Osteoblast (primary cell): ENCODE measurements at places on chromosomes 5 and 9. TPM values are rescaled to one million over a fixed set of nuclear protein-coding genes. Genes with fewer than 3 reads are reported as not detected.

GRCh38 chr5:115671939-115672338 lies 46.1 kb upstream of the TMED7 start:
- H3K36me3 ChIP-seq: no peaks in the 10 kb centered on the region
- no peaks in the 10 kb centered on the region for H3K27me3 ChIP-seq
- H3K4me3 ChIP-seq: no peak overlapping the region
- no peak for DNase-seq

GRCh38 chr5:157464519-157465171 lies 4.6 kb downstream of the NIPAL4 start:
- H3K27me3 ChIP-seq: peaks cover 10% of the 10 kb centered on the region
- H3K4me1 ChIP-seq: peaks cover 19% of the 10 kb centered on the region
- DNase-seq: peak; percentile 86
- H3K36me3 ChIP-seq: no peaks in the 10 kb centered on the region
- H3K4me3 ChIP-seq: no peak overlapping the region
- no peak overlapping the region for H3K27ac ChIP-seq

DNA sequence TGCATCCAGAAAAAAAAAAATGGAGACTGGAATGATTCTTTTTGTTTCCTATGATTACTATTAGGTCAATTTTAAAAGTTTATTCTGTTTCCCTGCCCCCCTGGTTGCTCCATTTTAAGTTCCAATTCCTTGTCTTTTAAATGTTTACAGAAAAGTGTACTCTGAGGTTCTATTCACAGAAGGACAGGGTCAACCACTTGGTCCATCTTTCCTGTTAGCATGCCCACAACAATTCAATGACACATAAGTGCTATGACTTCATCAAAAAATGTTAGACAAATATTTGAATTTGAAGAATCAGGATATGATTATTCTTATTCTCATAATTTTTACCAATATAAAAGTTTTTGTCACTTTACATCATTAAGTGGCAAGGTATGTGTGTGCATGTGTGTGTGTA lies 123.7 kb downstream of the PDE4D start:
- H3K4me1 ChIP-seq: peaks cover 14% of the 10 kb centered on the region
- H3K27me3 ChIP-seq: peaks cover 26% of the 10 kb centered on the region
- DNase-seq: peak; percentile 47
- no peak overlapping the region for H3K4me3 ChIP-seq
- no peaks in the 10 kb centered on the region for H3K36me3 ChIP-seq
- H3K27ac ChIP-seq: no peak overlapping the region

GRCh38 chr5:168768172-168768571 lies 189.0 kb upstream of the PANK3 start:
- no peaks in the 10 kb centered on the region for H3K27me3 ChIP-seq
- H3K27ac ChIP-seq: no peak overlapping the region

DNA sequence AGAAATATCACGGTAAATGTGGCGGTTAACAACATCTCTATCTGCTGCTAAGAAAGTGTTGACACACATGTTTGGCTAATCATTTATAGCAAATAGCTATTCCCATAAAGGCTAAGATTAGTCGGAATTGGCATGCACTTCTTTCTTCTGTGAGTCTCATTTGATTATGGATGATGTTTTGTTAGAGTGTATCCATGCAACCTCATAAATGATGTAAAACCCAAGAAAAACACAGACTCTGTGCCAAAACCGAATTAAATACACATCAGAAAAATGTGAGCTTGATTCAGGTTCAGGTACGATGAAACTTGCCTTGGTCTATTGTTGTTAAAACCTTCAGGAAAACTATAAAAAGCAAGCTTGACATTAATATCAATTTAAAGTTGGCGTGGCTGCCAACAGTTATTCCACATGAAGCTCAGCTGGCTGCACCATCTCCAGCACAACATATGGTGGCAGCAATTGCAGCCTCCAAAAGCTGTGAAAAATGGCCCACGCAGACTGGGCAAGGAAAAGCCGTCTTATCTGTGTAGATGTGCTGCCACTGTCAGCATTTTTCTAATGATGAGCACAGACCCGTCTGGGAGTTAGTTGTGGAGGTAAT lies 41.1 kb upstream of the ICE1 start:
- no peak overlapping the region for H3K4me3 ChIP-seq
- H3K27me3 ChIP-seq: no peaks in the 10 kb centered on the region
- no peaks in the 10 kb centered on the region for H3K4me1 ChIP-seq
- no peak for DNase-seq
- no peak overlapping the region for H3K27ac ChIP-seq

DNA sequence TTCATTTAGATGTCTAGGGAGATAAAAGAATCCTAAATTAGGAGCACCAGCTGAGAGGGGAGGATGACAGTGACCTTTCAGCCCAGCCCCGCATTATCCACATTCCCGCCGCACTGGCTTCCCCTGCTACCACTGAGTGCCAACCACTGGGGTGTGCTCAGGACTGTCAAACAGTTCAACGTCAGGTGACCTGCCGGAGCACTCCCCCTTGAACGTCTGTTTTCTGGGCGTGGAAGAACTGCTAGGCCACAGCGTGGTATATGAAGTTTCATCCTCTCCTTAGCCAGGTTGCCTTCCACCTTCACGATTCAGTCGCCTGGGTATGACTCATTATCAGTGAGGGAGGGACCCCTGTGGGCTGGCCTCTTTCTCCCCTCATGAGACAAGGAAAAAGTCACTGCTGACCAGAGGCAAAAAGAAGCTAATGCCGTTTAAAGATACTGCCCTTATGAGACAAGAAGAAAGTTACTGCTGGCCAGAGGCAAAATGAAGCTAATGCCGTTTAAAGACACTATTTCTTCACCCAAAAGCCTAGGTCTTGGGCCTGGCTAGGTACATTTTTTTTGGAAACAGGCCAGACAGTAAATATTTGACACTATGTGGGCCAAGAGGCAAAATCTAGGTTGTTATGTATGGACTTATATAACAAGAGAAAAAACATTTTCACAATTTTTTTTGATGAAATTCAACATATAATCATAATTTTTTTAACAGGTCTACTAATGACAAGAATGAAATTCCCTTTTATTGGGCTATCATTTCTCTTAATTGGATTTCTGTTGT lies 4.6 kb downstream of the NMRK1 start:
- H3K36me3 ChIP-seq: peaks cover 14% of the 10 kb centered on the region
- H3K27me3 ChIP-seq: no peaks in the 10 kb centered on the region
- H3K27ac ChIP-seq: no peak overlapping the region
- no peak for DNase-seq
- peaks cover 4% of the 10 kb centered on the region for H3K4me1 ChIP-seq

DNA sequence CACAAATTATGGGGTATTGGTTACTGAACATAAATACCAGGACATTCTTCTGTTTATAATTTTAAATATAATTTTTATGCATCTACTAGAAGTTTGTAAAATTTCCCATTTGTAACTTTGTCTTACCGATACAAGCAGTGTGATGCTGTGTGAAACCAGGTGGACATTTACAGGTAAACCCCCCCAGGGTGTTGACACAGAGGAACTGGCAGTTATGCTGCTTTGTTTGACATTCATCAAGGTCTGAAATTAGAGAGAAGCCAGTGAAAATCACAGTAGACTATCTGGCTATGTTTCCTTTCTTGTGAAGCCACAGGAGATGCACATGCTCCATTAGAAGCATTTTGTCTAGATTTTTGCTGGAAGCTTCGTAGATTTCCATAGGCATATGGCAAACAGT lies 190.9 kb downstream of the SLC12A2 start:
- no peak overlapping the region for H3K4me3 ChIP-seq
- H3K27ac ChIP-seq: no peak overlapping the region

DNA sequence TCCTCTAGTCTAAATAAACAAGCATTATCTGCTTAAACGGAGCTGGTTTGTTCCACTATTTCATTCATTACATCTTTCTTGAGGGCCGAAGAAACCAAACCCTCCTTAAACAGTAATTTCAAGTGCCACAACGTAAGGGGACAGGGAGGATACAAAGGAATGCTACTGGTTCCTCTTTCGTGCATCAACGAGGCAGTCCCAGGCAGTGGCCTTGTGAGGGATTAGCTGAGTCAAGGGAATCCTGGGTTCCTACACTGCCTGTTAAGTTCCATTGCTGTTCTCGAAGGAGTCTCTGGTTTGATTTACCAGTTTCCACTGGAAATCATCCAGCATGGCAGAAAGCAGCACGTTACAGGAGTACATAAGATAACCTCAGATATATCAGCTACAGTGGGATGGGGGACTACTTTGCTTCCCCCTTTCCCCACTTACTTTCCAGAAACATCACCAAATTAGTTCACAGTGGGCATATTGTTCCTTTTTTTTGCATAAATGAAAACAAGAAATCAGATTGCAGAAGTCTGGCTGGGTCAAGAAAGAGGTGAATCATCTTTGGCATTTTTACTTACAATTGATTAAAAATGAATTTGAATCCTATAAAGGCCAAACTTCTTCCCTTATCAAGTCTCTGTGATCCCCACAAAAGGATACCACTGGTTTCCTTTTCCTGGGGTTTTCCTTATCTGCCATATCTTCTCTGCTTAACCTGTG lies 2.5 kb upstream of the RANBP3L start:
- DNase-seq: no peak
- H3K4me3 ChIP-seq: no peak overlapping the region
- H3K27ac ChIP-seq: no peak overlapping the region

DNA sequence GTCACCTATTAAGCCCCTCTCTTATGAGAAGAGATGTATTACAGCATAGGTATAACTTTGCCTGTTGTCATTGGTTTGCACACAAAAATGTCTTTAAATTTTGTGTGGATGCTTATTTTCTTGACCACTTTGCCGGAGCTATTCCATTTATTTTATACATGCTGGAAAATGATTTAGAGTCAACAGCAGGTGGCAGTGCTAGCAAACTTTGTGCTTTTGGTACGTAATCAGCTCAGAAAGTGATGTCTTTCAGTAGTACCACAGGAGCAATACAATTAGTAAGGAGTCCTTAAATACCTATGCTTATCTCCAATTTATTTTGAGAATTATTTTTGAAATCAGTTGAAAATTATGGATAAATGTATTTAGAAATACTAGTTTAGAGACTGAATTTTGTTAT lies 19.8 kb upstream of the NUDT12 start:
- no peaks in the 10 kb centered on the region for H3K4me1 ChIP-seq
- H3K27ac ChIP-seq: no peak overlapping the region
- no peak for DNase-seq
- no peaks in the 10 kb centered on the region for H3K27me3 ChIP-seq
- no peaks in the 10 kb centered on the region for H3K36me3 ChIP-seq

GRCh38 chr9:109972026-109972882 lies 192.3 kb downstream of the PALM2AKAP2 start:
- no peak overlapping the region for H3K27ac ChIP-seq
- no peak overlapping the region for H3K4me3 ChIP-seq
- DNase-seq: no peak

DNA sequence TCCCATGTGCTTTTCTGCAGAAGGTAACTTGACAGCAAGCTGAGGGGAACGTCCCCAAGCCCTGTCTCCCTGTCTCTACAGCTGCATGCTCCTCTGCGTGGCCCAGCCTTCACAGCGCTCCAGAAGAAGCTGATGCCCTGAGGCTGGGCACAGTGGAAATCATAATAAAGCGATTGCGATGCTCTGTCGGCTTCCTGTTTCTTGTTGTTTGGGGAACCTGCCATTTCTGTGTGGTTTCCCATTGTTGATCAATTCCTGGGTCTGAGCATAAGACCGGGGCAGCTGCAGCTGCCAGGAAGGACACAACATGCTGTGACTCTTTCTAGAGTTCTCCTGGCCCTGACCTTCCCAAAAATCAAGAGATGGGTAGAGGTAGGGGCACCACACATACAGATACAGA lies 7.2 kb upstream of the DNAJB5 start:
- H3K36me3 ChIP-seq: no peaks in the 10 kb centered on the region
- no peak overlapping the region for H3K27ac ChIP-seq
- H3K4me1 ChIP-seq: no peaks in the 10 kb centered on the region
- peaks cover 9% of the 10 kb centered on the region for H3K27me3 ChIP-seq
- H3K4me3 ChIP-seq: no peak overlapping the region
- no peak for DNase-seq

DNA sequence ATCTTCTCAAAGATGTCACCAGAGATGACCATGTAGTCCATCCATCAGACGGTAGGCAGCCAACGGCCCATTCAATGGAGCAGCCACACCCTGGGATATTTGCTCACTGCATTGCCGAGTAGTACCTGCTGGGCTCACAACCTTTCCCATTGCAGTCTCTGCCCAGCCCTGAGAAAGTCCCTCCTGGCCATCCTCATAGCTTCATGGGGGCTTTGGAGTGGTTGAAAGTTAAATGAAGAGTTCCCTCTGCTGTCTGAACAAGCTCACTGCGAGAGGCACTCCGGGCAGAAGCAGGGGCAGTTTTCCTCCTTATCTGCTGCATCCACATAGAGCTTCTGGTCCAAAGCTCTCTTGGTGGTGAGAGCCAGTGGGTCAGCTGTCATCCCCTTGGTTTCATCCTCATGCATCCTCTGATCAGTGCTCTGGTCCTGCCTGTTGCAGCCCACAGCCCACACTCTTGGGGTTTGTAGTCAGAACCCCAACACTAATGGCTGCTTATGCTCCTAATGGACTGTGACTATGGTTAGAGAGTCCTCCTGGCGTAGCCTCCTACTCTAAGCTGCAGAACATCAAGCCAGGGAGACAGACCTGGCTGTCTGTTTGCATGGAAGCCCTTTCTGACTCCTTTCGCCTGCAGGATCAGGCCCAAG lies 23.3 kb downstream of the TNFSF8 start:
- H3K27me3 ChIP-seq: no peaks in the 10 kb centered on the region
- no peak overlapping the region for H3K27ac ChIP-seq
- peak; percentile 76 for DNase-seq
- H3K4me1 ChIP-seq: peaks cover 34% of the 10 kb centered on the region
- H3K4me3 ChIP-seq: no peak overlapping the region
- no peaks in the 10 kb centered on the region for H3K36me3 ChIP-seq

GRCh38 chr9:78753039-78753438 lies 456.1 kb downstream of the PSAT1 start:
- H3K4me1 ChIP-seq: no peaks in the 10 kb centered on the region
- DNase-seq: no peak
- no peak overlapping the region for H3K4me3 ChIP-seq
- no peaks in the 10 kb centered on the region for H3K27me3 ChIP-seq
- H3K27ac ChIP-seq: no peak overlapping the region

GRCh38 chr5:43313035-43313853 lies at the start of gene HMGCS1:
HMGCS1 (minus strand) TSS chr5:43313412; CDS start chr5:43298965, 14,447 bp downstream.
- peaks cover 12% of the 10 kb centered on the region for H3K4me1 ChIP-seq
- peak within 1 kb of the TSS; percentile 96 for H3K4me3 ChIP-seq
- H3K27ac ChIP-seq: peak within 1 kb of the TSS; percentile 88
- no peaks in the 10 kb centered on the region for H3K27me3 ChIP-seq

The PLGRKT gene
- total RNA-seq: 15.6 and 18.3 TPM in 2 replicates

The C9orf153 gene
- under 0.01 and 0.59 TPM in 2 replicates for total RNA-seq

The EIF4EBP3 gene
- total RNA-seq: 3.8 and 4.7 TPM in 2 replicates

The SPAAR gene
- 0.29 and 0.72 TPM in 2 replicates for total RNA-seq

The OLFML2A gene
- total RNA-seq: 27.1 and 29.7 TPM in 2 replicates
